ENCODE measurements at places on chromosomes 3 and 15.

DNA sequence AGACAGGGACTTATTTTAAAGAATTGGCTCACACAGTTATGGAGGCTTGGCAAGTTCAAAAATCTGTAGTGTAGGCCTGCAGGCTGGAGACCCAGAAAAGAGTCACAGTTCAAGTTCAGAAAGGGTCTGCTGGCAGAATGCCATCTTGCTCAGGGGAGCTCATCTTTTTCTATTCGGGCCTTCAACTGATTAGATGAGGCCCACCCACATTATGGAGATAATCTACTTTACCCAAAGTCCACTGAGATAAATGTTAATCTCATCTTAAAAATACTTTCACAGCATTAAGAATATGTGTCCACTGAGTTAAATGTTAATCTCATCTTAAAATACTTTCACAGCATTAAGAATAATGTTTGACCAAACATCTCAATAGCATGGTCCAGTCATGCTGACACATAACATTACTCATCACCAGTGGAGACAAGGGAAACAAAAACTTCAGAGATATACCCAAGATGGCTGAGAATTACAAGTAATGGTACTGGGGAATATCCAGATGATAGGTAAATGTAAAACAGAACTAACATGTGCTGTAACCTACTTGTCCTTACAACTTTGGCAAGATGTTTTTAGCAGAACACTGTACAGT lies 74.3 kb upstream of the STAC start:
- no peak for DNase-seq

DNA sequence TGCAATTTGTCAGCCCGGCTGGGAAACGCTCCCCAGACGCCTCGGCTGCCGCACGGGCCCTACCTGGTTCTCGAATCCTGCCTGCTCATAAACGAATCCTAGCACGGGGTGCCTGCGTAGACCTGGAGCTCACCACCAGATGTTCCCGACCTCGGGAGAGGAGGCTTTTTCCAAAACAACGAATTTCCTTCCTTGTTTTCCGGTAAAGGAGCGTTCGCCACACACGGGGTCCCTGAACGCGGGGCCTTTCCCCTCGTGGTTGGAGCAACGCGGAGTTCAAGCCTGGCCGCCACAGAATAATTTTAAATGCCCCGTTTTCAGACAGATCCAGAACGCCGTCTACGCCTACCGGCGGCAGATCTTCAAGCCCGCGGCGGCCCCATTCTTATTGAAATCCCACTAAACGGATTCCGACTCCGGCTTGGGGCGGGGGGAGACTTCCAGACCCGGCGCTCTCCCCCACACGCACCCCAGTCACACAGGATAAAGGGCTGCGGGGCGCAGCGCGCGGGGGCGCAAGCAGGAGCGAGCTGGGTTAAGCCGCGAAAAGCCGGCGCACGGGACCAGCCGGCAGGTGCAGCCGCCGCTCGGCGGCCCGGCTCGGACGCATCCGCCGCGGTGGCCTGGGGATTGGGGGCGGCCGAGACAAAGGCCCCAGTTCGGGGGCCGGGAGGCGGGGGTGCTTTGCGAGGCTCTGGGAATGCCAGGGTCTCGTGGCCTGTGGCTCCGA lies 895 bp downstream of the GATA2 start:
- DNase-seq: no peak

GRCh38 chr3:184472723-184473428 lies 88.7 kb upstream of the EPHB3 start:
- no peak for DNase-seq

DNA sequence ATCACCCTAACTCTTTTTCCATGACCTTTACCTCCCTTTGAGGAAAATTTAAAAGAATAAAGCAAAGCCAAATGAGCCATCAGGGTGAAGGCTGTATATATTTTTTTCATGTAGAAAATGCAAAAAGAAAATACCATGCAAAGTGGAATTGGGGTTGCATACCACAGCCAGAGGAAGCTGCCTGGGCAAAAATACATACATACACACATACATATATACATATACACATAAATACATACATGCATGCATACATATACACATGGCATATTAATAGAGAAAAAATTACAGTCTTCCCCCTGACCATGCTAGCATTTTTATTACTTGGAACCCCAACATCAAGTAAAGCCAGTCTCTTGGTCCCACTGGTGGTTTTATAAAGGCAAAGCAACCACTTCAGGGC lies 63.7 kb upstream of the TMCO5A start:
- no peak for DNase-seq

DNA sequence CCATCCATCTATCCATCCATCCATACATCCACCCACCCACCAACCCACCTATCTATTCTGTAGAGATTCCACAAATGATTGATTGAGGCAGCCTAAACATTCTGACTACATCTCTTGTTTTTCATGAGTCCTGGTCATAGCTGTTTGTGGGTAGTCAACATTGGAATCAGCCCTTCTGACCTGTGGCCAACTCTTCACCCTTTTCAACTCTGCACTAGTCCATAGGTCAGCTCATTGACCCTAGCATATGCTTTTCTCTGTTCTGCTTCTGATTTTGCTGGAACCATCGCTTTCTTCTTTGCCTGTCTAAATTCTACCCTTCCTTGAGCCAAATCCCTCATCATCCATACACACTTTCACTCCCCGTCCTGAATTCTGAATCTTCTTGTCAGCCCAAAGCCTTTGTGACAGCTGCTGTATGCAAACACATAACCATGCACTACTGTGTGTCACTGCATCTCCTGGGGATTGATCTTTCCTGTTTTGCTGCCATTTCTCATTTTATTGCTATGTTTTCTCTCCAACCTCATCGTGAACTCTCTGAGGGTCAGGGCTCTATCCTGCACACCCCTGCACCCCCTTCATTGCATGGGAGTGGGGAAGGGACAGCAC lies 16.8 kb upstream of the KCTD6 start:
- no peak for DNase-seq

DNA sequence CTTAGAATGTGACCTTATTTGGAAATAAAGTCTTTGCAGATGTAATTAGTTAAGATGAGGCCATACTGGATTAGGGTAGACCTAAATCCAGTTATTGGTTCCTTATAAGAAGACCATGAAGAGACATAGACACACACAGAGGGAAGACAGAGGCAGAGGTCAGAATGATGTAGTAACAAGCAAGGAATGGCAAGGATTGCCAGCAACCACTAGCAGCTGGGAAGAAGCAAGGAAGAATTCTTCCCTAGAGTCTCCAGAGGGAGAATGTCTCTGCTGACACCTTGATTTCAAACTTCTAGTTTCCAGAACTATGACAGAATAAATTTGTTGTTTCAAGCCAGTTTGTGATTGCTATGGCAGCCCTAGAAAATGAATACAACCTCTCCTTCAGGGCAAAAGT lies 116.7 kb downstream of the WDR76 start:
- DNase-seq: no peak

DNA sequence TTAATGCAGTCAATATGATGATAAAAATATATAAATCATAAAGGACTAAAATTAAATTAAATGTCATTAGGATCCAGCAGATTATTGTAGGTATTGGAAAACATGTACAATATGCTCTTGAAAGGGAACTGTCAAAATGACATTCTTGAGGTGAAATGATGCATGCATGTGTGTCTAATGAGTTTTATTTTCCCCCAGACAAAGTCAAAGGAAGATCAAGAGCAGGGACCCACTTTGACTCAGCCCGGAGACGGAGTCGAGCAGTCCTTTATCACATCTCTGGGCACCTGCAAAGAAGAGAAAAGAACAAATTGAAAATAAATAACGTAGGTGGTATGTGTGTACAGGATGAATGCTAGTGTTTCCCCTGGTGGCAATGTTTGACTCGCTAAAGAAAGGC lies 194.1 kb downstream of the KCNH8 start:
- DNase-seq: no peak

GRCh38 chr15:91884606-91885005 lies 31.1 kb downstream of the SLCO3A1 start:
- DNase-seq: no peak

- no peak for DNase-seq
Measured at GRCh38 chr3:5128849-5129248, 6.8 kb downstream of the ARL8B start.

DNA sequence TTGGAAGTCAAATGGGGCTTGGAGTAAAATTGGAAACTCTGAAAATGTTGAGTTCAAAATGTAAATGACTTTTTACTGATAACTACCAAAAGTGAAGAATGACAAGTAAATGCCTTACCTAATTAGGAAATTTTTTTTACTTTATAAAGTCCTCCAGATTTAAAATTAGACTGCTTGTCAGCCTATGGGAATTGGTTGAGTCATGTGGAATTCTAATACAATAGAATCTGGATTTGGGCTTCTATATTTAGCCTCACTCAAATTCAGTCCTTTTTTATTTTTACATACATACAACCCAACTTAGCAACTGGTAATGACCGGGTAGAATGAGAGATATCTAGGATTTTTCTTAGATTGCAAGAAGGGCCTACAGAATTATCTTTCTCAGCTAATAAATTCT lies 158.9 kb upstream of the CADPS start:
- DNase-seq: no peak

DNA sequence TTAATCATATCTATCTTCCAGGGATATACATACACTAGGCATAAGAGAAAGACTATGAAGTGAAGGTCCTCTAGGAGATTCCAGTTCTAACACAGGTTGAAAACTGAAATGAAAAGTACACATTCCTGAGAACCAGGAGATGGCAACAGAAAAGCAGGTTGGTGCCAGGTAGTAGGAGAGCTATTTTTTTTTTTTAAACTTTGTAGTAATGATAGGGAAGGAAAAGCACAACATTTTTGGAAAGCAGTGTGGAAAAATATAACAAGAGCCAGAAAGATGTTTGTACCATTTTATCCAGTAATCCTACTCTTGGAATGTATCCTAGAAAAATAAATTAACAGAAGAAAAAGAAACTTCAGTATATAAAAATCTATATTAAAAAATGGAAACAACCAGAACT lies 189.9 kb downstream of the DTWD1 start:
- no peak for DNase-seq

DNA sequence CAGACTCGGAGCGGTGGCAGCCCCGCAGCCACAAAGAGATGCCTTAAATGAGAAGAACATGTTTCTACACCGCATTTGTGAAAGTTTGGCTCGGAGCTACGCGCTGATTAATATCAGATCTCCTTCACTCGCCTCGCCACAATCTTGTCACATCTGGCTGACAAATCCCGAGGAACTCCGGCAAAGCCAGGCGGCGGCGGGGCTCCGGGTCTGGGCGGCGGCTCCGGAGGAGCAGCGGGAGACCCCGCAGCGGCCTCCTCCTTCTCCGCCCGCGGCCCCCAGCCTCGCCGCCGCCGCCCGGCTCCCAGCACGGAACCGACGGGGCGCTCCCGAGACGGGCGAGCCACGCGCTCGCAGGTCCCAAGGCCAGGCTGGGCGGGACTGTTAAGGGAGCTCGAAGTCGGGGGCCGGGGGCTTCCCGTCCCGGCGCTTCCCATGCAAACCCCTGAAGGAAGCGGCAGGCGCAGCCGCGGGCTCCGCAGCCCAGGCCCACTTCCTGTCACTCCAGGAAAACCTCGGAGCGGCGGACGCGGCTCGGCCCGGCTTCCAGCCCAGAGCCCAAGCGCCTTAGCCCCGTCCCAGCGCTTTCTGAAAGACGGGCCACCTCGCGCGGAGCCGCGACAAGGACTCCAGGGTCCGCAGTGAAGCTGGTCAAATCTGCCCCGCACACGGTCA lies 1.2 kb downstream of the BNC1 start:
- DNase-seq: no peak

- DNase-seq: no peak
Measured at GRCh38 chr3:133843634-133844033, 38.0 kb downstream of the SRPRB start.

- no peak for DNase-seq
Measured at GRCh38 chr3:148790851-148791735, 36.5 kb upstream of the CPB1 start.

GRCh38 chr3:108312656-108313055 lies 16.3 kb downstream of the HHLA2 start:
- DNase-seq: no peak

DNA sequence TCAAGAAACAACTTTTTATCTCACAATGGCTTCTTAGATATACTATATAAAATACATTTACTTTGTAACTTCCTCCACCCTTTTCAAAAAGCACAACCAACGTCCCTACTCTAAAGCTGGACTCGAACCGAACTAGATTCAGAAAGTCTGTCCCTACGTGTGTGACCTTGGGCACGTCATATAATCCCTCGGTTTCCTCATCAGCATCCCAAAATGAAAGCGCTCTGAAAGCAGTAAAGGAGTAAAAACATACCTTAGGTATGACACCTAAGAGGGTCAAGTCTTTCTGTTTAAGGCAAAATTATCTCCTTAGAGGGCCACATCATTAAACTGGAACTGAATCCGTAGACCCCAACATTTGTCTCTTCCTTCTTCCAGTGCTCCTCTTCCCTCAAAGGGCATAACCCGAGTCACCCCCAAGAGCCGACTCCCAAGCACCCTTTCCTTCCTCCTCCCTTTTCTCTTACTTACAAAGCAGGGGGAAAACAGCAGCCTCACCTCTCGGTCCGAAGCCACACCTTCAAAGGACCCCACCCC lies 663 bp downstream of the PDCD10 start:
- no peak for DNase-seq

Data from activated CD4-positive, alpha-beta T cell treated with anti-CD3 and anti-CD28 coated beads for 24 hours (primary cell).